Endothelial cell (in vitro differentiated cells): ENCODE measurements at places on chromosomes 3 and 15.

DNA sequence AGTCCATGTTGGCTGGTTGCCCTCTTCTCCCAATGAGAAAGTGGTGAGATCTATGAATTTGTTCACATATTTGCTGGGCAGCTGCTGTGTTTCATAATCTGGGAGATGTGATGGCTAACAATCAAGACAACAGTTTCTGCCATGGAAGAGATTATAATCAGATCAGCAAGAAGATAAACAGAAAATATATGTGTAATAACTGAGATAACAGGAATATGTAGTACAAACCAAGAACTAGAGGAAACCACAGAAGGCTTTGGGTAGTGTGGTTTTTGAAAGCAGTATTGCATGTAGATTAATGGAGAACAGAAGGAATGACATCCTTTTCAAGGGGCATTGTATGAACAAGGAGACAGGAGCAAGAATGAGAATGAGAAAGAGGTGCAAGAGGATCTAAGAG, 12.2 kb upstream of the CSTA start:
- no peak for DNase-seq

DNA sequence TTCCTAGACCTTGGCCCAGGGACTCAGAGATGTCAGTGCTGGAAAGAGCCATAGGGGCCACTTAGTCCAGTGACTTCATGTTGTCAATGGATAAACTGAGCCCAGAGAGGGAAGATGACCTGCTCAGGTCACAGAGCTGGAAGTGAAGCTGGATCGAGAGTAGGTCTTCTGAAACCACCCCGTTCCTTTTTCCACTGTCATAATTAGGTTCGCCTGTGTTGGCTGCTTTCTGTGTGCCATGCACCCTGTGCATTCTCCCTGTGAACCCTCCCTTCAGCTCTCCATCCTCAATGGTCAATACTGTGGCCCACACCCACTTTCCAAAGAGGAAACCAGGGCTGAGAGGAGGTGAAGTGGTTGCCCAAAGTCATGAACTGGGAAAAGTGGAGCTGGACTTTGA, 74.8 kb downstream of the CCR1 start:
- no peak for DNase-seq

- DNase-seq, result no peak
Observed at GRCh38 chr3:14113965-14114635, 10.6 kb downstream of the CHCHD4 start.

DNA sequence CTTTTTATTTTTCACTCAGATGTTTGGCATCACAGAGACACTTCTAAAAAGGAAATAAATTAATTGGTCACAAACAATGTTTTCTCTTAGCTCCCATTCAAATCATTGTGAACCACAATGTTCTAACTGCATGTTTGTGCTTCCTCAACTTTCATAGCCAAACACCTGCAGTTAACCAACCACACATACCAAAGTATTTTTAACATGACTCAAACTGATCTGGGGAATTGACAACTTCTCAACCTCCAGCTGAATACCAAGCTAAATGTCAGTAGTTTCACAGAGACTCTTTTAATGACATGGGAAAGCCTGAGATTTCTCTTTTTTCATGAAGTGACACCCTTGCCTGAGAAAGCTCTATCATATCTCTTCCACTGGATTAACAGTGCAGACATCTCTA, 217.9 kb upstream of the MME start:
- DNase-seq, result no peak

GRCh38 chr3:177331203-177331835, 134.0 kb upstream of the TBL1XR1 start:
- DNase-seq, result no peak

DNA sequence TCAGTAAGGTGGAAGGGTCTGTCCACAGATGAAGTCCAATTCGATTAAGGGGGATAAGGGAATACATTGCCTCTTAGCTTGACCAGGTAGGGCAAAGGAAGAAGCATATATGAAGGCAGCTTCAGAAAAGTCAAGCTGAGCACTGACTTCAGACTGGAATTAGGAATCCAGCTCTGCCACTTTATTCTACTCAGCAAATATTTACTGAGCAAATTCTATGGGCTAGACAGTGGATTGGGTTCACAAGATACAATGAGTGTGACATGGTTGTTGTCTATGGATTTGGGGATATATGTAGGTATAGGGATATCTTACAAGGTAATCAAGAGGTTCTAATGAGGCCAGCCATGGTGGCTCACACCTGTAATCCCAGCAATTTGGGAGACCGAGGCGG, 526 bp downstream of the ADIPOQ start:
- DNase-seq, result no peak

- DNase-seq, result no peak
Observed at GRCh38 chr15:78931439-78932257, 13.2 kb downstream of the CTSH start.

- no peak for DNase-seq
Observed at GRCh38 chr3:78792733-78793132, 975.1 kb downstream of the ROBO1 start.

DNA sequence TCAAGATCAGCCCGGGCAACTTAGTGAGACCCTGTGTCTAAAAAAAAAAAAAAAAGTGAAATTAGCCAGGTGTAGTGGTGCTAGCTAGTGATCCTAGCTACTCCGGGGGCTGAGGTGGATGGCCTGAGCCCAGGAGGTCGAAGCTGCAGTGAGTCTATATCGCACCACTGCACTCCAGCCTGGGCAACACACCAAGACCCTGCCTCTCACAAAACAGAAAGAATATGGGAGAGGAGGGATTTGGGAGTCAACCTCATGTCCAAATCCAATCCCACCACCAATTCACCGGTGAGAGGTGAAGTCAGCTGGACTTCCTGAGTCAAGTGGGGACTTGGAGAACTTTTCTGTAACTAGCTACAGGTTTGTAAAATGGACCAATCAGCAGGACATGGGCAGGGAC, 80.5 kb upstream of the MFGE8 start:
- no peak for DNase-seq

DNA sequence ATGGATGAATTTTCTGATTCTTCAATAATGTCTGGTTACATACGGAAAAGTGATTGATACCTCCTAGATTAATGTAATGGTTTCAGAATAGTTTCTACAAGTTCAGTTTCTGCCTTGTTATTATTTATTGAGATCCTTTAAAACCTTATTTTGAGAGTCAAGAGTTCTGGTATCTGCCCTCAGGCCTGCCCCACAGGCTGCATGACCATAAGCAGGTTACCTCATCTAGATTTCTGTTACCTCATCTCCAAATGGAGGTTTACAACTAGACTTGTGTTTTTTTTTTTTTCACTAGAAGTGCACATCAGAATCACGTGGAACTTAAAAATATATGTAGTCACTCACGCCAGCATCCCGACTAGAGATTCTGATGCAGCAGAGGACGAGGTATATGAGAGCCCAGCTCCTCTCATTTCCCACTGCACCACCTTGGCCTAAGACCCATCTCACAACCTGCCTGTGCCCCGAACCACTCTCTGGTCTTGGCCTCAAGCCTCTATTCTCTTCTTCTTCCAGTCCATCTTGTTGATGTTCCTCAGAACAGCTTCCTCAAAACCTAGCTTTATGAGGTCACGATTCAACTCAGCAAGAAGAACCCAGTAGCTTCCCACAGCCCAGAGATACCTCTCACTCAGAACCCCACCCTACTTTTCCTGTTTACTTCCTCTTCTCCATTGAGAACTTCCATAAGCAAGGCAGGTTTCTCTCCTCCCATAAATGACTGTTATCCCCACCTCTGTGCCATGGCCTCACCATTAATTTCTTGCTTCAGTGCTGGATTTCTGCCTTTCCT, 353.4 kb downstream of the CHST2 start:
- DNase-seq, result no peak

- no peak for DNase-seq
Observed at GRCh38 chr3:27625864-27626263, 96.3 kb downstream of the EOMES start.

GRCh38 chr3:76866729-76867408, 173.0 kb upstream of the ROBO2 start:
- no peak for DNase-seq

DNA sequence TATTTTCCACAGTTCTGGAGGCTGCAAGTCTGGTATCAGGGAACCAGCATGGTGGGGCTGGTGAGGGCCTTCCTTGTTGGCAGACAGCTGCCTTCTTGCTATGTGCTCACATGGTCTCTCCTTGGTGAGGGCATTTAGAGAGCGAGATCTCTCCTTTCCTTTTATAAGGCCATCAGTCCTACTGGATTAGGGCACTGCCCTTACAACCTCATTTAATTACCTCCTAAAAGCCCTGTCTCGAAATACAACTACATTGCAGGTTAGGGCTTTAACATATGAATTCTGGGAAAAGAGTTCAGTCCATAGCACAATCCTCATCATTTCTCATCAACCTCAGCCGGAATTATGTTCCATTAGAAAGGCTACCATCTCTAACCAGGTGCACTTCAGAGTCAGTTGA, 21.9 kb downstream of the ISL2 start:
- no peak for DNase-seq

GRCh38 chr15:80530737-80531365, 126.7 kb downstream of the ARNT2 start:
- DNase-seq, result no peak

DNA sequence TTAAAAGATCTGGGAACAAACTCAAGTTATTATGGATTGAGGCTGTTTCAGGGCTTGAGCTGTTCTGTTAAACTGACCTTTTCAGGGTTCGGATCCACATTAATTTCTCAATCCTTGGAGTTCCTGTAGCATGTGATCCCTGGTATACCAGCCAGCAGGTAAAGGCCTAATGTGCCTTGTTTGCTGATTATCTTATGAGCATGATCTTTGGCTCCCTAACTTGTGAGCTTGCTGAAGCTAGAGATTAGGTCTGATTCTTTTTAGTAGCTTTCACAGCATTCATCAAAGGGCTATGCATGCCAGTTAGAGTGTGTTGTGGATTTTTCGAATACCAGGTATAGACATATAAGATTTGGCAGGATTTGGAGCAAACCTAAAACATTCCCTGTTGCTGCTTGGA, 10.3 kb downstream of the CORO2B start:
- DNase-seq, result no peak

DNA sequence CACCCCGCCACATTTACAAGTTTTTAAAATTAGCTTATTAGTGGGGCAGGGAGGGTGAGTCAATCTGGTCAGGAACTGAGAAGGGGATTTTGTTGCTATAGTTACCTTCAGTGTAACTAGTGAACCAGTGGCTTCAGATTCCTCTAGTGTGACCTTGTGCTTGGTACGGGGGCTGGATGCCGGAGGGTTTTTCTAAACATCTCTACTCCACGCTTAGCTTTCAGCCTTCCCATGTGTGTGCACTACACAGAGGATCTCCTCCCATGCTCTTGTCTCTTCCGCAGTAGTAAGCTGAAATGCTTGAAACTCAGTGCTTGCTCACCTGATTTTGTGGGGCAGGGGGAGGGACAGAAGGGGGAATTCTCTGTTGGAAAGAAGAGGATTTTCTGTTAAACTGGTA, 67.9 kb upstream of the AKAP13 start:
- no peak for DNase-seq

DNA sequence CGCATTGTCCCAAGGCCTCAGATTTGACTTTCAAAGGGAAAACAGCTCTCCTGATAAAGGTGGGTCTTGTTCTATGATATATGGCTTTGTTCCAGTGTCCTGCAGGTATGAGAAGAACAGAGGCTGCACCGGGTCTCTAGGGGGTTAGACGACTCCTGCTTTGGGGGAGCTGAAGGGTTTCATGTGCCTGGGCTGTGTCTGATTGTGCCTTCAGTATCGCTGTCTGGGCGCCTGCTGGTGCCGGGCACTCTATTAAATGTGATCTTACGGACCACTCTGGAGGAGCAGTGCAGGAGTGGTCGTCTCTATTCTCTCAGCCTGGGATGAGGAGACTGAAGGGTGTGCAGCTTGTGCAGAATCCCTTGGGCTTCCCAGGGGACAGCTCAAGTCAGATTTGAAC, 16.0 kb downstream of the PAQR5 start:
- no peak for DNase-seq

GRCh38 chr3:17911986-17912760, 169.7 kb upstream of the TBC1D5 start:
- no peak for DNase-seq

DNA sequence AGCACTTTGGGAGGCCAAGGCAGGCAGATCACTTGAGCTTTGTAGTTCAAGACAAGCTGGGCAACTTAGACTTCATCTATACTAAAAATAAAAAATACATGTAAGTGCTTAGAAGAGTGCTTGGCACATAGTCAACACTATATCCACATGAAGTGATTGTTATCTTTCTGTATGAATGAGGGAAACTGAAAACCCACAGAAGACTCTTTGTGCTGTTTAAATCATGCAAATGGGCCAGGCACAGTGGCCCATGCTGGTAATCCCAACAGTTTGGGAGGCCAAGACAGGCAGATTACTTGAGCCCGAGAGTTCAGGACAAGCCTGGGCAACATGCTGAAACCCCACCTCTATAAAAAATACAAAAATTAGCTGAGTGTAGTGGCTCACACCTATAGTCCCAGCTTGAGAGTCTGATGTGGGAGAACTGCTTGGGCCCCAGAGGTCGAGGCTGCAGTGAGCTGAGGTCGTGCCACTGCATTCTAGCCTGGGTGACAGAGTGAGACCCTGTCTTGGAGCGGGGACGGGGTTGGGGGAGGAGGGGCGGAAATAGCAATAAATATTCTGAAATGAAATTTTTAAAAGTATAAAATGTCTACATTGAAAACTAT, 129.7 kb downstream of the NR2E3 start:
- DNase-seq, result no peak

- no peak for DNase-seq
Observed at GRCh38 chr3:127056281-127056680, 73.4 kb downstream of the PLXNA1 start.

- no peak for DNase-seq
Observed at GRCh38 chr3:43606284-43606683, 15.5 kb downstream of the ANO10 start.

- peak; percentile 57 for DNase-seq
Observed at GRCh38 chr15:90400759-90401314, 12.8 kb downstream of the IQGAP1 start.

- no peak for DNase-seq
Observed at GRCh38 chr3:107589454-107589853, 66.7 kb downstream of the BBX start.

- DNase-seq, result no peak
Observed at GRCh38 chr15:76107169-76107568, 47.4 kb downstream of the TMEM266 start.

DNA sequence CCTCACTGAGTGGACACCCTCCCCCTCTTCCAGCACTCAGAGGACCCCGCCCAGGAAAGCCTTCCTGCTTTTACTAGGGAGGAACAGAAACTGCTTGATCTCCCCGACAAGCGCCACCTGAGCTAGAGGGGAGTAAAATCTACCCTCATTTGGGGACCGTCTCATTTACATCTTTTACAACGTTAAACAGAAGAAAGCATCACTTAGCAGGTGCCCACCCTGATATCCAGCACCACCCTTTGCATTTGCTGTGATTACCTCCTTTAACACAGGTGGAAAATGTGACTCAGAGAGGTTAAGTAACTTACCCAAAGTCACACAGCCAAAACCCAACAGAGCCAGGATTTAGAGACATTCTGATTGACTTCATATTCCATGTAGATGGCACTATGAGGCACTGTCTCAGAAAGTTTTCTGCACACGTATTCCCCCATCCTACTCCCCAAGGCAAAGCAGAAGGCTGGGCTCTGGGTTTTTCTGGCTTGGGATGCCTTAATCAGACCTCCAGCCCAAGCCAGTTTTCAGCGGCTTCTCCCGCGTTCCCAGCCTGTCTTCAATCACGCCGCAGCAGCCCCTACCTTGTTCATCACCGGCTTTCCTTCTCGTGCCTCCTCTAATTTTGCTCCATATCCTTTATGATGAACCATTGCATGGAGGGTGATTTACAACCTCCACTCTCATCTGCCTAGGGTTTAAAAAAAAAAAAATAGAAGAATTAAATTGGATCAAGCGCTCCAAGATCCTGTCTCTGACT, 314.6 kb upstream of the PROK2 start:
- no peak for DNase-seq

- no peak for DNase-seq
Observed at GRCh38 chr3:27545061-27545460, 60.9 kb upstream of the SLC4A7 start.
